GM04503 (cell line): ENCODE measurements at places on chromosomes 1 and 21.

DNA sequence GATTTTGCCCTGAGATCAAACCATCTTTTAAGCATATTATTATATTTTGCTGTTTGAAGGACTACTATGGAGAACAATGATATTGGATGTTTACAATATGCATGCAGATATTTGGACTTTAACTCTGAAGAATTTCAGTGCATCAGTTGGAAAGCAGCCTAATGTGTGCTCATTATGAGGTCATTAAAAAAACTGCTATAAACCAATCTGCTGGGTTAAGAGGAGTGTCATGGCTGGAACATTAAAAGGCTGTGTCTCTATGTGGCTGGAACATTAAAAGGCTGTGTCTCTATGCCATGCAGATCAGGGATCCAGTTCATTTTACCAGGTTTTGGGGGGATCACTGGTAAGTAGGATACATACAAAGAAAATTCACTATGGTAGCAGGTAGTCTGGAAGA, 77.6 kb downstream of the SPATA46 start:
- no peak for DNase-seq

GRCh38 chr1:175433532-175434282, 241.1 kb upstream of the KIAA0040 start:
- DNase-seq, result no peak

DNA sequence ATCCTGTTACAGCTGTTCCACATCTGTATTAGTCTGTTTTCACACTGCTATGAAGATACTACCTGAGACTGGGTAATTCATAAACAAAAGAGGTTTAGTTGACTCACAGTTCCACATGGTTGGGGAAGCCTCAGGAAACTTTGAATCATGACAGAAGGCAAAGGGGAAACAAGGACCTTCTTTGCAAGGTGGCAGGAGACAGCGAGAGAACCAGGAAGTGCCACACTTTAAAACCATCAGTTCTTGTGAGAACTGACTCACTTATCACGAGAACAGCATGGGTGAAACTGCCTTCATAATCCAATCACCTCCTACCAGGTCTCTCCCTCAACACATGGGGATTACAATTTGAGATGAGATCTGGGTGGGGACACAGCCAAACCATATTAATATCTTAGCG, 110.3 kb upstream of the TRABD2B start:
- no peak for DNase-seq

DNA sequence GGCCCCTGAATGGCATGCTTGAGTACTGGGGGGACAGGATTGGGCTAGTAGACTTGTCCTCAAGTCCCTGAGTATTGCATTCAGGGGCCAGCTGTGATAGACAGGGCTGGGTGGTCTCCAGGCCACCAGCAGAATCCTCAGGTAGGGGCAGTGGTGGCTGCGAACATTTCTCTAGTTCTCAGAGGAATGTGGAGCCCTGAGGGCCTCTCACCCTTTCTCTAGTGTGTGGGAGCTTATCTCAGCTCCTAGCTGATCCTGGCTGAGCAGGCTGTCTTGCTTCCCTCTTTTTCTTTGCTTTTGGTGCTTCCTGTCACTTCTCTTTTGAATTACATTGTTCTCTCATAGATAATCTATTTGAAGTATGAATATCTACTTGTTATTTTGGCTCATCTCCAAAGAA, 30.0 kb upstream of the PM20D1 start:
- DNase-seq, result no peak

- no peak for DNase-seq
Measured at GRCh38 chr1:165143437-165144065, 213.0 kb downstream of the LMX1A start.

GRCh38 chr1:65197636-65198035, 49.6 kb downstream of the AK4 start:
- no peak for DNase-seq

DNA sequence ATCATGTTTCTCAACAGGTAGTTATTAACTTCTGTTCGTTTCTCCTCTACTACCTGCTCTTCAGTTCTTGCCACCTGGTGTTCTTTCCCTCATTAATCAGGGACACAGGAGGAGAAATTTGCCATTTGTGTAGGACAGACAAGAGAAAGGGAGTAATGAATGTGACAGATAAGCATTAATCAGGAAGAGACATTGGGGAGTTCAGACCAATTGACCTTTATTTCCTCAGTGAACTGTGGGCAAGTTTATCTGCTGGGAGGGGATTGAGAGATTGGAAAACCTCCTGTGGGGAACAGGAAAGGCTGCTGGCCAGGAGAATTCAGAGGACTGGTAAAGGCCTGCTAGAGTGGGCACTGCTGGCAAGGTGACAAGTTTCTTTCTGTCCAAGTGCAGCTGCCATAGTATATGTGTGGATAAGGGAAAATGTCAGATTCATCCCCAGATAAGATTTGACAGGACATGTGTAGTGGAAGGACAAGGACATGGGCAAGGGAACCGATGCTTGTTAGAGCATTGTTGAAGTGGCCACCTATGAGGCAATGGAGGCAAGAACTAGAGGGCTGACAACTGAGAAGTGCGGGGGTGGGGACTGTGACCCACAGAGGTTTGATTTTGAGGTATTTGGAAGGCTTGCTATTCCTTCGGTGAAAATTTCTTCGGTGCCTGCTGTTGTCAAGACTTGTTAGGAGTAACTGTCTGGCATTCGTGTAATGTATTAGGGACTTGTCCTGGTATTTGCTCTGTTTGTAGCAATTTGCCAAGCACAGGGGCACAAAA, 12.6 kb downstream of the SZT2 start:
- DNase-seq, result no peak

GRCh38 chr1:189899686-189900425, 577.8 kb downstream of the BRINP3 start:
- DNase-seq, result no peak

DNA sequence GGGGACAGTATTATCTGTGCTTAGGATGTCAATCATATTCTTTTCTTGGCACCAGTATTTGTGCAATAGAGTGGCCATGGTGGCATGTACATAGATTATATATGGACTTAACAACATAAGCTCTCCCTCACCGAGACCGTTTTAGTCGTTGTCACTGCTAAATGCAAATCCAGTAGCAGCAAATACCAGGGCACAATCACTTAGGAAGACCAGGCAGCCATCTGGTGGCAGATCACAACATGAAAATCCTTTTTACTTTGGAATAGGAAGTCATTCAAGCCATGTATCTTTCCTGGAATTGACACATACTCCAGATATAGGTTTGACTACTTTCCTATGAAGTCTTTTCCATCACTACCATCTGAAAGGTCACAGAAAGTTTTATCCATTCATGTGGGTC, 53.2 kb upstream of the C1orf87 start:
- no peak for DNase-seq
